ENCODE measurements at places on chromosomes 4 and X.

DNA sequence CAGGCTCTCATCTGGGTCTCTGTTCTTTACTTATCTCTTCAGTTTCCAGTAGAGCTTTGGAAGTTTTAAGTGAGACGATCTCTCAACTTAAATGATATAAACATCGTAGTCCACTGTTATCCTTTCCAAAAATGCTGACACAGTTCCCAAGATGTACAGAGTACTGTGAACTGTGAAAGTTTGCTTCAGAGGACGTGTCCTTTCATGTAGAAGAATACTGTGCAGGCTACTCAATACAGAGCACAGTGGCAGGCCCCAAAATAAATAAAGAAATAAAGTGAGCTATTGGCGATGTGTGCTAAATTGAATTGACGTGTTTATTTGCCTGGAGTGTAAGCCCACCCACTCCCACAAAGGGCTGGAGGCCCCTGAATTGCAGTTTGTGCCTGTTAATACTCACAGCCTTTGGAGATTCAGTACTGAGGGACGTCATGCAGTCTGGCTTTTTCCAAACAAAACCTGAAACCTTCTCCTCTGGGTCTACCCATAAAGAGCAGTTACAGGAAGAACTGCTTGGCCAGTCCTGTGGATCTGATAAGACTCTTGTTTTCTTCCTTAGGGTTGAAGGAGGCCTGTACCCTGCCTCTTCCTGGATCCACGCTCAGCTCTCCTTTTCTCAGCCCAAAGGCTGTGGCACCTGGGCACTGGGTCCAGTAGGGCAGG, 66.1 kb downstream of the SOWAHB start:
- no peak for DNase-seq

- DNase-seq, result no peak
These were observed 89.0 kb downstream of the TRAPPC11 start for GRCh38 chr4:183747931-183748670.

GRCh38 chr4:90824266-90825150, 697.3 kb downstream of the CCSER1 start:
- no peak for DNase-seq

DNA sequence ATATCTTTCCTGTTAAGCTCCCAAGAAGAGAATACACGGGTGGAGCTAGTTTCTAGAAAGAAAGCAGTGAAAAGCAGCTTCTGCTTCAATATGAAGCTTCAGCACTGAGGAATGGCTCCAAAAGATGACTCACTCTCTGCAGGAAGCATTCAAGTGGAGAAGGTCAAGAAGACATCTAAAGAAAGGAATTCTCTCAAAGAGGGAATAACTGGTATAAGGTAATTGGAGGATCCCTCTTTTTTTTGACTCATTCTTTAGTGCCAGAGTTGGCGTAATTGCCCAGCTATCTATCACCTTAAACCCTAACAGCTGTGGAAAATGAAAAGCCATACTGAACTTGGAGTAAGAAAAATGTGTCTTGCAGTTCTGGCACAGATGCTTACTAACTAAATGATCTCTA, 3.5 kb downstream of the EDA2R start:
- no peak for DNase-seq

GRCh38 chr4:54218736-54219135, 10.4 kb upstream of the PDGFRA start:
- no peak for DNase-seq

GRCh38 chrX:76253432-76253831, 80.6 kb downstream of the PBDC1 start:
- DNase-seq, result peak; percentile 2

- no peak for DNase-seq
These were observed 219.3 kb upstream of the LDB2 start for GRCh38 chr4:17117746-17118145.

Data from effector CD8-positive, alpha-beta T cell (primary cell).